CD4-positive, alpha-beta T cell treated with Interleukin-15 for 4 hours (primary cell): ENCODE measurements at places on chromosomes 11 and 22.

GRCh38 chr11:9041747-9042146 lies 37.9 kb upstream of the NRIP3 start:
- no peak for DNase-seq

GRCh38 chr11:36023922-36024321 lies 80.1 kb downstream of the LDLRAD3 start:
- no peak for DNase-seq

- DNase-seq: no peak
Observed at GRCh38 chr11:47157805-47158204, 18.9 kb downstream of the ARFGAP2 start.

GRCh38 chr11:90809581-90809980 lies 586.7 kb upstream of the CHORDC1 start:
- no peak for DNase-seq

DNA sequence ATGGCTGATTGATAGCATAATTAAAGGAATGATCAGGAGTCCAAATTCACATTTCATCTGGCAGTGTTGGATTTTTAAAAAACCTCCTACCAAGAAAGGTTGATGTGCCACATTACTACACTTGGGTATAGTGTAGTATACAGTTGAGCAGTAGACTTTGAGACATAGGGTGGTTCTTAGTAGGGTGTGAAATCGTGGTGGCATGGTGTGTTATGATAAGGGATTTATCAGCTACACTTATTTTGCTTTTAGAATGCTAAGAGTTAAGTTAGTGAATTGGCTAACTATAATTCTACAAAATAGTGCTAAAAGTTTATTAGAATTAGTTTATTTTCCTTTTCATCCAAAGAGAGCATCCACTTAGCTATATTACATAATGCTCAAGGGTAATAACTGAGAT lies 13.1 kb downstream of the TBCEL start:
- DNase-seq: no peak

GRCh38 chr11:130400781-130401483 lies 27.5 kb downstream of the ADAMTS8 start:
- no peak for DNase-seq

DNA sequence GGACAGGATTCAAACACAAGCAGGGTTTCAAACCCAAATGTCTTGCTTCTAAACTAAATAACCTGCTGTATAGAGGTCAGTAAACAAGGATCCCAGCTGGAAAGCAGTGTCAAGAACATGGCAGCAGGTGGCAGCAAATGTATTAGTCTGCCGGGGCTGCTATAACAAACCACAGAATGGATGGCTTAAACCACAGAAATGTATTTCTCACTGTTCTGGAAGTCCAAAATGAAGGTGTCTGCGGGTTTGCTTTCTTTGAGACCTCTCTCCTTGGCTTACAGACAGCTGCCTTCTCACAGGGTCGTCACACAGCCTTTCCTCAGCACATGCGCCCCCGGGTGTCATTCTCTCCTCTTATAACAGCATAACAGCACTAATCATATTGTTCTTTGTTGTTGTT lies 65.1 kb upstream of the LRRC55 start:
- no peak for DNase-seq

GRCh38 chr11:8263769-8264410 lies at the start of gene LMO1:
TSS of gene LMO1 (minus strand) at chr11:8263878. CDS start at chr11:8263362, 516 bp downstream.
- peak; percentile 61 for DNase-seq

GRCh38 chr11:133844217-133844616 lies 1.1 kb downstream of the SPATA19 start:
- no peak for DNase-seq

DNA sequence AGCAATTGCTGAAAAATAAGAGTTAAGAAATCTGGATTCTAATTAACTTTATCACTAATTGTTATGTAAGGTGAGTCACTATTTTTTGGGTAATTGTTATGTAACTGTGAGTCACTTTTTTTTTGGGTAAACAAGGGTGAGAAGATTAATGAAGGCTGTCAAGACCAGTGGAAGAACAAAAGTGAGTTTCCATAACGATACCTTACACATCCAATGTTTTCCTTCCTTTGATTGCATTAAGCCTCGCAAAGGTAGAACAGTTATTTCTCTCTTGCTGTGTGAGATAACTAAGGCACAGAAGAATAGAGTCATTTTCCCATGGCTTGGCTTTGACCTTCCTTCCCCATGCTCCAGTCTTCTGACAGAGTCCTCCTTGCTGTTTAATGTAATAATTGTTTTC lies 374.7 kb downstream of the DDX10 start:
- no peak for DNase-seq

GRCh38 chr11:68840661-68841653 lies 759 bp downstream of the CPT1A start:
- DNase-seq: no peak

- no peak for DNase-seq
Observed at GRCh38 chr11:128902515-128903066, 11.4 kb downstream of the KCNJ5 start.

DNA sequence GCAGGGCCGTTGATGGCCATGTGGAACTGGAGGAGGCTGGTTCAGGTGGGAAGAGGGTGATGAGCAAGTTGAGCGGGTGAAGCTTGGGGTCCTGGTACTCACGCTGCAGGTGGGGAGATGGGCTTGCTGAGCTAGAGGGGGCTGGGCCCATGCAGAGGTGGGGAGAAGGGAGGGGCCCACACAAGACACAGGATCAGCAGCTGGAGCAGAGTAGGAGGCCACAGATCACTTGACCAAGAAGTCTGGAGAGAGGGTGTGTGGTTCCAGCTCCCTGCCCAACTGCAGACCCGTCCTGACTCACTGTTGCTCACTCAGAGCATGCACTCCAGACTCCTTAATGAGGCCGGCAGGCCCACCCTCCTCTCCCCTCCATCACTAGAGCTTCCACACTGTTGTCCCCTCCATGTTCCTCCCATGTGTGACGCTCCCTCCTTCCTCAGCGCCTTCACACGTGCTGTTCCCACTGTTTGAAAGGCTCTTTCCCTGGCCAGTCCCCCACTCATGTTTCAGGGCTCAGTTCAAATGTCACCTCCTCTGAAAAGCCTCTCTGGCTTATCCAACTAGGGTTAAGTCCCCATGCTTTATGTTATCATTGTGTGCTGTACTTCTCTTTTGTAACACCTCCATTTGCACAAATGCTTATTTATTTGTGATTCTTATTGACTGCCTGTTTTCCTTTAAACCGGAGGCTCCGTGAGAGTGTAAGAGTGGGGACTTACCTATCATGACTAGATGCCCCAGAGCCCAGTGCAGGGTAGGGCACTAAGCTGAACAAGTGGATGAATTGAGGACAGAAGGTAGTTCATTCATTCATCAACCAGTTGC lies 2.3 kb downstream of the CCDC86 start:
- DNase-seq: no peak

GRCh38 chr11:125763483-125763882 lies 15.1 kb downstream of the PATE2 start:
- DNase-seq: no peak

DNA sequence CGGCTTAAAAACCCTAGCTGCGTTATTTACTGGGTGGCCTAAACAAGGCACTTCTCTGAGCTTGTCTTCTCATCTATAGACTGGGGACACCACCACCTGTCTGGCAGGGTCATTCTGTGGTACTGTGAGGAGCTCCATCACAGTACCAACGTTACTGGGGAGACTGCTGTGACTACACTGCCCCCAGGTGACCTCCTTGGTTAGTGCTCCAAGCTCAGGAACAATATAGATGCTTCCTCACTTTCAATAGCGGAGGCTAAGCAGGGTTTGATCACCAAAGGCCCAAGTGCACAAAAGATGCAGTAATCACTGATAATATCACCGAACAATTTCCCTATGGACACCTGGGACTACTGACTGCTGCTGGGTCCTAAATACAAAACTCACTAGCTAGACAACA lies 18.8 kb downstream of the PRPF19 start:
- DNase-seq: peak; percentile 38

GRCh38 chr11:23404225-23405160 lies 544.2 kb upstream of the CCDC179 start:
- DNase-seq: no peak

DNA sequence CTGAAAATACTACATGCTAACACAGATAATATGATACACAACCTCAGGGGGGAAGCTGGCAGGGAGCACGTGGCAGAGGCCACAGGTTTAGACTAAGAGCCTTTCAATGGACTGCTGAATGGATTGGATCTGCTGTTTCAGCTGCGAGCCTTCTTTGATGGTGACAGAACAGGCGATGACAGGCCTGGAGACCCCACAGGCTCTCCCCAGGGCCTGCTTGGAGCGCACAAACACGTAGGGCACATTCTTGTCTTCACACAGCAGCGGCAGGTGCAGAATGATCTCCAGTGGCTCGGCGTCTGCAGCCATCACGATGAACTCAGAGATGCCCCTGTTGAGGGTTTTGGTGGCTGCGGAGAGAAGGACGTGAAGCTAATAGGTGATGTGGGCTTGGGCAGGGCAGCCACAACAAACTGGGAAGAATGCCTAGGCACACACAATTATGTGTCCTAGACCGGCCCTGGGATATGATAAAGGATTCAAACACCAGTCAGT lies 13.8 kb downstream of the SNU13 start:
- no peak for DNase-seq

DNA sequence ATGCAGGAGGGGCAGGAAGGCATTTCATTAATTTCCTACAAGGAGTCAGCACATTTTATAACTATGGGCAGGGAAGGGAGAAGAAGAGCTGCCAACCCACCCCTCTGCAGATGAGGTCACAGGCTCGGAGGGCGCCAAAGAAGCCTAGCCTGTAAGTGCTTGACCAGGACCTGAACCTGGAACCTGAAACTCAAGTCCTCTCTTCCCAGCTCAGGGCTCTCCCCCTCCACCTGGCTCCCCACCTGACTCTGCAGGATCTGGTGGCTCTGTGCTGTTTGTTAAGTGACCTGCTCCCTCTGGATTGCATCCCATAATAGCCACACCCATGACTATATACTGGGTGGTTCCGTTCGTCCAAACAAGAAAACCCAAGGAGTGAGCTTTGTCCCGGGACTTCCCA lies 27.3 kb downstream of the SCGB1A1 start:
- no peak for DNase-seq

GRCh38 chr11:16960250-16960649 lies 54.0 kb downstream of the PLEKHA7 start:
- DNase-seq: no peak

DNA sequence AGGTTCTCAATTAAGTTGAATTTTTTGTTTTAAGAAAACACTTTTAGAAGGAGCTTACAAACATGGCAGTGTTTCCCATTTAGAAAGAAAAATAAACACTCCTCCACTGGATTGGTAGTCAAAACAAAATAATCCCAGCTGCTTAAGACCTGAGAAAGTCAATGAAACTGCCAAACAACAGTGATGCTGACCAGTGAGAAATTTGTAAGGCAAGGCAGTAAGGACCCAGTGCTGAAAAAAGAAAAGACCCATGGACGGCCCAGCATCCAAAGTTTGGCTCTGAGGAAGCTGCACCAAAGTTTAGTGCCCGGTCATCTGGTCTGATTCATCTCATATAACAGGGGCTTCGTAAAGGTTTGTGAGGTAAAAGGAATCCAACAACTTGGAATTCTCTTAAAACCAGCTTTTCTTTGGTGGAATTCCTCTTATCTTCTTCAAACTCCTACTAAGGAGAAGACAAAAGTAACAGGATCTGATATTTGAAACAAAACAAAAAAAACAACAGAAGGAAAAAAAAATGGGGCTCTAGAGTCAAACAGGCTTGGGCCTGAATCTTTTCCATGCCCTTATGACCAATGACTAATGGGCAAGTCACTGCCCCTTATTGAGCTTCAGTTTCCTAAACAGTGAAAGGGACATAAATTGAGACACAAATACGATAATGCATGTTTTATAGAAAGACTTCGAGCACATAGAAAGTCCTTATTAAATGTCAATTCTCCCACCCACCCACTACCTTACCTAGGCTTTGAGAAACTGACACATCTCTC lies 383.0 kb upstream of the NARS2 start:
- no peak for DNase-seq

- DNase-seq: no peak
Observed at GRCh38 chr22:20965888-20966855, 883 bp upstream of the AIFM3 start.

DNA sequence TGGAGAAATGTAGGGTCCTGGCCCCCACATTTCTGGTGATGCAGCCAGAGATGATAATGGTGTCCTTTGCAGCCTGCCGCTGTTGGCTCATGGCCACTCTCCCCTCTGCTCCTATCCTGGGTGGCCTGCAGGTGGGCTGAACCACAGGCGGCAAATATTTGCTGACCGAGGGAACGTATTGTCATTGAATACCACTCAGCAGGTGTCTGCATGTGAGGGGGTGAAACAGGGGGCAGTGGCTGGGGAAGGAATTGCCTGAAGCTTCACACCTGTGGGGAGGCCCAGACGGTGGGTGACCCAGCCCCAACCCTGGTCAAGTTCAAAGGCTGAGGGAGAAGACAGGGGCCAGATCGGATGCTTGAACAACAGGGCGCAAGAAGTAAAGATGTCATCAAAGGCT lies 73.3 kb upstream of the WNT11 start:
- no peak for DNase-seq
